ENCODE measurements at places on chromosomes 4 and X.

DNA sequence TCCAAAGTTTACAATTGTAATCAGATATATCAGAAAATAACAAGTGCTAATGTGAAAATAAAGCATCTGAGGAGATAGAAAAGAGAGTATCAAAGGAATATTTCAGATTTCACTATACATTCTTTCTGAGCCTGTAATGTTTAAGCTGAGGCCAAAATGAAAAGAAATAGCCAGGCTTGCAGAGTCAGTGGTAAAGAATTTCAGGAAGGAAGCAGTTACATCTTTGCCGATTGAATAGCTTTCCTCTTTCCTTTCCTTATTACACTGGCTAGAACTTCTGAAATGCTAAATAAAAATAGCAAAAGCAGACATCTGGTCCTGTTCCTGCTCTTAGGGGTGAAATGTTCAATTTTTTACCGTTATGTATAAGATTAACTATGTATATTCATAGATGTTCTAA lies 1441.6 kb upstream of the PCDH7 start:
- DNase-seq: no peak

GRCh38 chrX:56792270-56793111 lies 63.4 kb downstream of the NBDY start:
- DNase-seq: no peak

- no peak for DNase-seq
These were observed 373.5 kb upstream of the ARX start for GRCh38 chrX:25389266-25389665.

- no peak for DNase-seq
These were observed 68.0 kb downstream of the NFKB1 start for GRCh38 chr4:102569200-102569599.

Data from stimulated activated CD4-positive, alpha-beta T cell treated with anti-CD3 and anti-CD28 coated beads, Interleukin-15, amount 100 ng/mL, for 1 hour (primary cell).